ENCODE measurements at places on chromosomes 13 and 19.

- DNase-seq, result no peak
Measured at GRCh38 chr19:52602941-52603340, 32.9 kb downstream of the ZNF701 start.

GRCh38 chr13:72284791-72285190, 417.8 kb upstream of the DACH1 start:
- DNase-seq, result no peak

- DNase-seq, result no peak
Measured at GRCh38 chr13:112131713-112132113, 64.8 kb downstream of the SOX1 start.

DNA sequence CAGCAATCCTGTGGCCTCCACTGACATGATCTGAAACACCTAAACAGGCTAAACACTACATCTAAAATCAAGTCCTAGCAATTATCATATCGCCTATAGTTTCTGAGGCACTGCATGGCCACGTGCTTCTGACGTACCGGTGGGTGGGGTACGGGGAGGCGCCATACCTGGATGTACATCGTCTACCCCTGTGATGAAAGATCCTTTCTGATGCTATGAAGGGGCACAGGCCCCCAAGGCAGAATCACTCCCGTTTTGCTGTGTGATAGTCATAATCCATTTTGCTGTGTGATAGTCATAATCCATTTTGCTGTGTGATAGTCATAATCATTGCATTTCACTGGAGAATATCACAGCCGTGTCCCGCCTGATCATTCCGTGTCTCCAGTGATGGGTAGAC, 118.7 kb upstream of the SOX1 start:
- DNase-seq, result no peak

DNA sequence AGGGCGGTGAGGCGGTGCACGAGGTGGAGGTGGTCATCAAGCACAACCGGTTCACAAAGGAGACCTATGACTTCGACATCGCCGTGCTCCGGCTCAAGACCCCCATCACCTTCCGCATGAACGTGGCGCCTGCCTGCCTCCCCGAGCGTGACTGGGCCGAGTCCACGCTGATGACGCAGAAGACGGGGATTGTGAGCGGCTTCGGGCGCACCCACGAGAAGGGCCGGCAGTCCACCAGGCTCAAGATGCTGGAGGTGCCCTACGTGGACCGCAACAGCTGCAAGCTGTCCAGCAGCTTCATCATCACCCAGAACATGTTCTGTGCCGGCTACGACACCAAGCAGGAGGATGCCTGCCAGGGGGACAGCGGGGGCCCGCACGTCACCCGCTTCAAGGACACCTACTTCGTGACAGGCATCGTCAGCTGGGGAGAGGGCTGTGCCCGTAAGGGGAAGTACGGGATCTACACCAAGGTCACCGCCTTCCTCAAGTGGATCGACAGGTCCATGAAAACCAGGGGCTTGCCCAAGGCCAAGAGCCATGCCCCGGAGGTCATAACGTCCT, 9.4 kb upstream of the PROZ start:
- DNase-seq, result no peak

- no peak for DNase-seq
Measured at GRCh38 chr13:41700790-41701310, 243.5 kb downstream of the RGCC start.

DNA sequence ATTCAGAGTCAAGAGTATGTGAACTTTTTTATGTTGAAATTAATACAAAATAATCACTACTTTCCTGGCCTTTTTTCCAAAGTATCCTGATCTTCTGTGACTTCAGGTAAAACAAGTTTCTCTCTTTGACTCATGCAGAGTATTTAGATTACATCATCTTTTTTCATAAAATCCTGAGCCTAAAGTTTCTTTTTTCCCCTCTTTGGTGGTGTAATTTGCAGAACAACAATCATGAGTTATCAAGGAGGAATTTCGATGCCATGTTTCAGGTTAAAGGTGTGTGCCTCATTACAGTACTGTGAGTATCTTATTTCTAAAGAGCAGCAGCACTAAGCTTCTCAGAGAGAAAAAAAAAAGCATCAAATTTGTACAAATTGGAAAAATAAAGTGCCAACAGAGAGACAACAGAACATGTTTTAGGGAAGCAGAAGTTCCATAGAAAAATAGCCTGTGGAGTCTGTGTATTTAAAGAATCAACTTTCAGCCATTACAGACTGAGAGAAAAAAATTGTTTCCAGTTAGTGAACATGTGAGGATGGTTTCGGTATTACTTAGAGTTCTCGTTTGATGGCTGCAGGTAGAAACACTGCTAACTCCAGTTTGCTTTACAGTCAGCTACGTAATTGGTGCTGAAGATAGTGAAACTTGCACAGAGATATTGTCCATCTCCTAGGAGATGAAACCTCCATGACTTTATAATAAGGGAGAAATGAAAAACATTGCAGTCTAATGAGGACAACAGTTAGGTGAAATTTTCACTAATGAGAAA, 78.1 kb upstream of the PCDH9 start:
- DNase-seq, result no peak

DNA sequence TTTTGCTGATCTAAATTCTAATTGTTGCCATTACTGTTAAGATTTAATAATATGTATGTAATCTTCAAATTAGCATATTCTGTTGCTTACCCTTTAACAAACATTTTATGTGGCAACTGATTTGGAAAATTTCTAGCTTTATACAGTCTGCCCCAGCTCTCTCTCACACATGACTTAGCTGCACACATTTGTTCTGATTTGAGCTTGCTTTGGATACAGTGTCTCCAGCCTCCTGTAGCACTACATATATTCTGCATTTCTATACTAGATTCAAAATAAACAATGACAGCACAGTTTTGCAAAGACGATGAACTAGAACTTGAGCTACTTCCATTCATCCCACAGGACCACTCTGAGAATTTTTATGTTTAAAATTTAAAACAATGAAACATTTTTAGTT, 254.7 kb downstream of the DNAJC15 start:
- no peak for DNase-seq

GRCh38 chr13:102852556-102852955, 6.7 kb downstream of the ERCC5 start:
- DNase-seq, result no peak

DNA sequence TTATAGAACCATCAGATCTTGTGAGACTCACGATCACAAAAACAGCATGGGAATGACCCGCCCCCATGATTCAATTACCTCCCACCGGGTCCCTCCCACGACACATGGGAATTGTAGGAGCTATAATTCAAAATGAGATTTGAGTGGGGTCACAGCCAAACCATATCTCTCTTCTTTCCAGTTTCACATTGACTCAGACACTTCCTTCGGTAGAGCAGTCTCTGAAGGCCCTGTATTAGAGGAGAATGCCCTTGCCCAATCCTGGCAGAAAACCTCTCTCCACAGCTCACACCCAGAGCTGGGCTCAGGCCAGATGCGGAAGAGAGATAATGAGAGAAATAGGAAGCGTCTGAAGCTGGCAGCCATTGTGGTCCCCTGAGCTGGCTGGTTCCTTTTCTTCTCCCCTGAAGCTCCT, 72.4 kb upstream of the CLDN10 start:
- no peak for DNase-seq

GRCh38 chr19:15671891-15672579, 852 bp upstream of the CYP4F12 start:
- DNase-seq, result no peak

GRCh38 chr19:51246164-51246552, 4.7 kb upstream of the SIGLECL1 start:
- no peak for DNase-seq

DNA sequence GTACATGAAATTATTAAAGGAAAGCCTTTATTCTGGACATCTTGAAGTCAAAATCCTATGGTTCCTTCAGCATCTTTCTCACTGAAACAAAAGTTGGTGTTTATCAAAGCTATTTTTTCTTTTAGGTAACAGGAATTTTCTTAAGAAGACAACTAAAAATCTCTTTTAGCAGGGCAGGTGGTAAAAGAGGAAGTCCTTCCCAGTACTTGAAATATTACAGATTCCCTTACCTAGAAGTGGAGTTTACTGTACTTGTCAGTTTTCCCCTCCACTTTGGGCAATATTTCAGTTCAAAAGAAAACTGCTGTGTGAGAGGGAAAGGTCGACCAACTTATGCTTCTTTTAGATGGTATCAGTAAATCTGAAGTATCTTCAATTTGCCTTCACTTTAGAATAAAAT, 64.3 kb upstream of the TDRD3 start:
- DNase-seq, result no peak

DNA sequence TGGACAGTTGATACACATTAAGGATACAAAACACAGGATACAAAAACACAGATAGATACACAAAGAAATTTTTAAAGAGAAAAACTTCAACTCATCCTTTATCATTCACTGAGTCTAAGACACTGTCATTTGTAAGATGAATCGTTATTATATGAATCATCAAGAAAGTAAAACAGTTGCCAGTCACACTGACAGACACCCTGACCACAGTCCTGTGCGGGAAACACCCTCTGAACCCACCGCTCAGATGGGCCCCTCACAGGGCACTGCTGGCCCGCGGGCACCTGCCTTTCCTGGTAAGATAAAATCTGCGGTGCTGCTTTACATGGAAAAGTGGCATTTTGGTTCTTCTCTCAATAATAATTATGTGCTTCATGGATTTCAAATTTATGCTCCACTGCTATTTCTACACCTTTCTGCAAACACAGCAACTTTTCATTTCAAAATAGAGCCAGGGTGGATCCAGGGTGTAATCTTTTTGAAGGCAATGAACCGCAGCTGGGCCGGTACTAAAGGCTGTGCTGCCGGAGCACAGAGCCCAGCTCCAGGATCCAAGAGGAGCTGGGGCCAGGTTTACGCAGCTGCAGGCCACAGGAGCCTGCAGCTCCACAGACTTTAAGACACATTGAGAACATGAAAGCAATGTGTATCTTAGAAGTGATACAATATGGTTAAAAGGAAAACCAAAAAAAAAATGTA, 76.8 kb downstream of the TUBGCP3 start:
- no peak for DNase-seq

Data from GOT3 (cell line).